ENCODE measurements at places on chromosomes 11 and 22.
A peak's percentile ranks its signal among the peaks of the same experiment; 100 is the strongest.

DNA sequence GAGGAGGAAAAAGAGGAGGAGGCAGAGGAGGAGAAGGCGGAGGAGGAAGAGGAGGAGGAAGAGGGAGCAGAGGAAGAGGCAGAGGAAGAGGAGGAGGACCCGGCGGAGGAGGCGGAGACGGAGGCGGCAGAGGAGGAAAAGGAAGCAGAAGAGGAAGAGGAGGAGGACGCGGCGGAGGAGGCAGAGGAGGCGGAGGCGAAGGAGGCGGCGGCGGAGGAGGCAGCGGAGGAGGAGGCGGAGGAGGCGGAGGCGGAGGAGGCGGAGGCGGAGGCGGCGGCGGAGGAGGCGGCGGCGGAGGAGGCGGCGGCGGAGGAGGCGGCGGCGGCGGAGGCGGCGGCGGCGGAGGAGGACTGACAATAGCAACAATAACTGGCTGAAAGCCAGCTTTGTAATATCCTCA, 616.6 kb downstream of the TBC1D22A start:
- DNase-seq = no peak

DNA sequence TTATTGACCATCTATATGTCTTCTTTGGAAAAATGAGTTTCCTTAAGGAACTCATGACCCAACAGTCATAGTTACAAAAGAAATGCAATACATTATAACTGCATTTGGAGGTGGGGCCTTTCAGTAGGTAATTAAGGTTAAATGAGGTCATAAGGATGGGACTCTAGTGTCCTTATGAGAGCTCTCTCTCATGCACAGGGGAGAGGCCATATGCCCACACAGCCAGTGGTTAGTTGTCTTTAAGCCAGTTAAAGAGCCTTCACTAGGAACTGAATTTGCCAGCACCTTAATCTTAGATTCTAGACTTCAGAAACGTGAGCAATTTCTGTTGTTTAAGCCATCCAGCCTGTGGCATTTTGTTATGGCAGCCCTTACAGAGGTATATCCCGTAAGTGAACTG, 27.3 kb downstream of the INTS4 start:
- no peak for DNase-seq

GRCh38 chr22:23581260-23581650, 1.2 kb upstream of the IGLL1 start:
- no peak for DNase-seq

GRCh38 chr11:63944987-63945386, 6.2 kb downstream of the NAA40 start:
- no peak for DNase-seq

- no peak for DNase-seq
Measured at GRCh38 chr11:32451808-32452207, 16.5 kb upstream of the WT1 start.

- DNase-seq = no peak
Measured at GRCh38 chr22:31520051-31520450, 23.7 kb downstream of the SFI1 start.

DNA sequence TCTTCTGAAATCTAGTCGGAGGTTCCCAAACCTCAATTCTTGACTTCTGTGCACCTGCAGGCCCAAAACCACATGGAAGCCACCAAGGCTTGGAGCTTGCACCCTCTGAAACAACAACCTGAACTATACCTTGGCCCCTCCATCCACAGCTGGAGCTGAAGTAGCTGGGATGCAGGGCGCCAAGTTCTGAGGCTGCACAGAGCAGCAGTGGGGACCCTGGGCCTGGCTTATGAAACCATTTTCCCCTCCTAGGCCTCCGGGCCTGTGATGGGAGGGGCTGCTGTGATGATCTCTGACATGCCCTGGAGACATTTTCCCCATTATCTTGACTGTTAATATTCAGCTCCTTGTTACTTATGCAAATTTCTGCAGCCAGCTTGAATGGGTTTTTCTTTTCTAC, 38.3 kb upstream of the MMP7 start:
- no peak for DNase-seq

- DNase-seq = no peak
Measured at GRCh38 chr11:44244639-44245310, 65.2 kb downstream of the ALX4 start.

GRCh38 chr22:26072621-26073020, 96.6 kb upstream of the SEZ6L start:
- DNase-seq = no peak

DNA sequence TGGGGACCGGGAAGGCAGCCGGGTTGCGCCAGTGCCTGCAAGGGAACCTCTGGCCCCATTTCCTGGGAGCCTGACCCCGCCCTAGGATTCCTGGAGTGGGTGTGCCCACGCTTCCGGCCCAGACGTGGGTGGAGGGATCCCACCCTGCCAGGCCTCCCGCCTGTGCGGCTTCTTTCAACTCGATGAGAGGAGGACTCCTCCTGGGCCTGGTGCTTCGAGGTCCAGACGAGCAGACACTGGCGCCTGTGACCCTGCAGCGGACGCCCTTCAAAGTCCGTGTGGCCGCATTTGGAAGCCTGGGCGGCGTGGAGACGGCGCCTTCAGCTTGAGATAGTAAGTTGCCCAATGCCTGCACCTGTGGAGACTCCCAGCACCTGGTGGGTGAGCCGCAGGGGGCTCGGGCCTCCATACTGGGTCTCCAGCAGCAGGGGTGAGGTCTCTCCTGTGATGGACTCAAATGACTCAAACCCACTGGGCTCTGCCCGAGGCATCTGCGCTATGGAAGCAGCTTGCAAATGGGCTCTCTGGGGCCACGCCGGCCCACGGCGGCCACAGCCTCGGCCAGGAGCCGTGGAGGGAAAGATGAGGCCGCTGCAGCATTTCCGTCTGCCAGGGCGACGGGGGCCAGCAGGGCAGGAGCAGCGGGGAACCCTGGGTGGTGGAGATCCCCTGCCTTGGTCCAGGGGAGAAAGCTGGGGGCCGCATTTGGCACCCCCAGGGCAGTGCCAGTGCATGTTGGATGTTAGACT, 64.3 kb upstream of the PPARA start:
- no peak for DNase-seq

GRCh38 chr22:20117633-20118299, 740 bp upstream of the TRMT2A start:
- DNase-seq = no peak

DNA sequence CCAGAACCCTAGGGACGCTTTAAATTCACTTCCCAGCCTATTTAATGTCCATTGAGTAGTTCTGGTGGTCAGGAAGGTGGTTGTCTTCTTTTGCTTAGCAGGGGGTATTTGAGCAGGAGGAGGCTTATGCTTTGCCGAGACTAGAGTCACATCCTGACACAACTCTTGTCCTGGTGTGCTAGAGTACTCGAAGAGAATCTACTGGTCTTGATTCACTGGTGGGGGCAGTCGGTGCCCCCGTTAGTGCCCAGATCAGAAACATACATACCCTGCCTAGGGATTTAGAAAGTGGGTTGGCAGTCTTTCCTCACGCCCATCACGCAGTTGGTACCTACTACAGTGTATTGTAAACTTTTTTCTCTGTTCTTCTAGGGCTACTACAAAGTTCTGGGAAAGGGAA, 2.7 kb downstream of the RPL27A start:
- DNase-seq = no peak

- DNase-seq = no peak
Measured at GRCh38 chr11:73047773-73048371, 94.2 kb downstream of the FCHSD2 start.

GRCh38 chr11:118145285-118146227, 7.1 kb downstream of the SCN4B start:
- peak; percentile 95 for DNase-seq

DNA sequence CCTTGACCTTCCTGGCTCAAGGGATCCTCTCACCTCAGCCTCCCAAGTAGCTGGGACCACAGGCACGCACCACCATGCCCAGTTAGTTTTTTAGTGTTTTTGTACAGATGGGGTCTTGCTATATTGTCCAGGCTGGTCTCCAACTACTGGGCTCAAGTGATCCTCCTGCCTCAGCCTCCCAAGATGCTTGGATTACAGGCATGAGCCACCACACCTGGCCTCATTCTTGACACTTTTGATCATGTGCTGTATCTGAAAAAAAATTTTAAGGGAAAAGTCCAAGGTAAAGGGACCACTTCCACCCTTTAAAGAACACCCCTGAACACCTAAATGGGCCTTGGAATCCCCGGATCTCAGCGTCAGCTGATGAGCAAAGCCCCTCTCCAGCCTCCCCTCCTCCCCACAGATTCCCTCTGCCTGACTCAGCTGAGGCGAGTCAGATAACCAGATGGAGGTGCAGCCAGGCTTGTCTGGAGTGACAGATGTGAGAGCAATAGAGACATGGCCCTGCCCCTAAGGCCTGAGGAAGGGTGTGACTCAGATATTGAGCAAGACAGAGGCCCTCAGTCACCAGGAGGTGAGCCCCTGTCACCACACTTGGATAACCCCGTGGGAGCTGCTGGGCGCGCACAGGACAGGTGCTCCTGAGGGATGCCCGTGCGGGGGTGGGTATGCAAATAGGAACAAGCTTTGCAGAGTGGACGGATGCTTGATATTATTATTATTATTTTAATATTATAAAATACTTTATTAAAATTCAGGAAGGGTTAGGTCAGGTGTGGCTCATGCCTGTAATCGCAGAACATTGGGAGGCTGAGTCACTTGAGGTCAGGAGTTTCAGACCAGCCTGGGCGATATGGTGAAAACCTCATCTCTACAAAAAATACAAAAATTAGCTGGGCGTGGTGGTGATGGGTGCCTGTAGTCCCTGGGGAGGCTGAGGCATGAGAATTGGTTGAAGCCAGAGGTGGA, 5.0 kb upstream of the CCDC88B start:
- DNase-seq = no peak

- DNase-seq = no peak
Measured at GRCh38 chr11:127376301-127376700, 375.7 kb upstream of the KIRREL3 start.

GRCh38 chr11:92302770-92303169, 78.2 kb downstream of the FAT3 start:
- DNase-seq = no peak

GRCh38 chr11:12205330-12205729, 94.9 kb downstream of the MICAL2 start:
- no peak for DNase-seq

DNA sequence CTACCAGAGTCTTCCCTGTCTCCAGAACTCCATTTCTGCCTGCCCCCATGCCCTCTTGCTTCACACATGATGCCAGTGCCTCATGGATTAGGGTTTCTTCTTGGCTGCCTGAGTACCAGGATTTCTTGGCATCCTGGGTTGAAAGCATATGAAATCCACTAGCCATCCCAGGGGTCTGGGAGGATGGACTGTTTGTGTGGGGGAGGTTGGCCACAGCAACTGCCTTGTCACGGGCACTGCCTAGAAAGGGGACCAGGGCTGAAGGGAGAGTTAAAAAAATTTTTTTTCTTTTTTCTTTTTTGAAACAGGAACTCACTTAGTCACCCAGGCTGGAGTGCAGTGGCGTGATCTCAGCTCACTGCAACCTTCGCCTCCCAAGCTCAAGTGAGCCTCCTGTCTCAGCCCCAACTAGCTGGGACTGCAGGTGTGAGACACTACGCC, 4.2 kb downstream of the USP35 start:
- DNase-seq = no peak

DNA sequence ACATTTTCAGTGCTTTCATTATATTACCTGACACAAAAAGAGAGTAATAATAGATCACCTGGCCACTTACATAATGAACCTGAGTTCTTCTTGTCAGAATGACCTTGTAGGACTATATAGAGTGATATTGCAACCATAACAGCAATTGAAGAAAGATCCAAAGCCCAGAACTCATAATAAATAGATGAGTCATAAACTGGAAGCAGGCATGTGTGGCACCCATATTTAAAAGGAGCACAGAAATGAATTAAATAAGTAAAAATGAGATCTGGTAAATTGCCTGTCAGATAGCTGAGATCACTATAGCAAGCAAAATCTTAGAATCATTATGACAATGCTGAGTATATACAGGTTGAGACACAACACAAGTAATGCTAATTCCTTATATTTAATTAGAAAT, 331.8 kb downstream of the AASDHPPT start:
- DNase-seq = no peak

DNA sequence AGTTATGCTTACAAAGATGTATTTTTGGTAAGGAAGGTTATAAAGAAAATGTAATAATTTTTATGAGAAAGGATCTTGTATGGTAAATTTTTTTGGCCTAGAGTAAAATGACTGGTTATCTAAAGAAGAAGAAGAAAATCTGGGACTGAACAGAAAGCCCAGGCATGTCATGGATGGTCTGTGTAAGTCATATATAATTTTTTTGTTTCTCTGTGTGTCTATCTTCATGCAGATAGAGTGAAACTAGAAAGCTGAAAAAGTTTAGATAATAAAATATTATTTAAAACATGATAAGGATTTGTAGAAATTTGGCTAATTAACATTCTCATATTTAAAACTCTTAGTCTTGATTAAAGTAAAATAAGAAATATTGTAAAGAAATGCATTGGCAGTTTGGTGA, 27.6 kb upstream of the MPEG1 start:
- no peak for DNase-seq

DNA sequence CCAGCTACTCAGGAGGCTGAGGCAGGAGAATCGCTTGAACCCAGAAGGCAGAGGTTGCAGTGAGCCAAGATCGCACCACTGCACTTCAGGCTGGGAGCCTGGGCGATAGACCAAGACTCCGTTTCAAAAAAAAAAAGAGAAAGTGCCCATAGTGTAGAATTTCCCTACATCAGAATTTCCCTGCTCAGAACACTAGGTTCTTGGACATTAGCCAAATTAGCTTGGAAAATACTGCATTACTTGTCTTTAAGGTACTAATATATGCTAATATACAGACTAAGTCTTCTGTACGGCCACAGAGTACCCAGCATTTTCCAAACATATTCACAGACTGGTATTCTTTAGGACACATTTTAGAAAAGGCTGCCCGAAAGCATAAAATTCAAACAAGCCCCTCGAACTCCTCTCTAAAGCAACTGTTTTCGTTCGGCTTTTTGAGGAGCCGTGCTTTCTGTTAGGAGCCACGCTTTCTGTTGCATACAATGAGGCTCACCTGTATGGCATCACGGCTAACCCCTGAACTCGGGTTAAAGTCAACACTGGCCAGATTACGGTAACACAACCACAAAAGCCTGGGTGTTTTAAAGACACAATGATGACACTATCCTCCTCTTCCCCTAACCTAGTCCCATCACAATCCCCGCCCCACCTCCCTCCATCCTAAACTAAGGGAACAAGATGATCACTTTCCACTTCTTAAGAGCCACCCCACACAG, 18.4 kb downstream of the TNKS1BP1 start:
- DNase-seq = no peak

DNA sequence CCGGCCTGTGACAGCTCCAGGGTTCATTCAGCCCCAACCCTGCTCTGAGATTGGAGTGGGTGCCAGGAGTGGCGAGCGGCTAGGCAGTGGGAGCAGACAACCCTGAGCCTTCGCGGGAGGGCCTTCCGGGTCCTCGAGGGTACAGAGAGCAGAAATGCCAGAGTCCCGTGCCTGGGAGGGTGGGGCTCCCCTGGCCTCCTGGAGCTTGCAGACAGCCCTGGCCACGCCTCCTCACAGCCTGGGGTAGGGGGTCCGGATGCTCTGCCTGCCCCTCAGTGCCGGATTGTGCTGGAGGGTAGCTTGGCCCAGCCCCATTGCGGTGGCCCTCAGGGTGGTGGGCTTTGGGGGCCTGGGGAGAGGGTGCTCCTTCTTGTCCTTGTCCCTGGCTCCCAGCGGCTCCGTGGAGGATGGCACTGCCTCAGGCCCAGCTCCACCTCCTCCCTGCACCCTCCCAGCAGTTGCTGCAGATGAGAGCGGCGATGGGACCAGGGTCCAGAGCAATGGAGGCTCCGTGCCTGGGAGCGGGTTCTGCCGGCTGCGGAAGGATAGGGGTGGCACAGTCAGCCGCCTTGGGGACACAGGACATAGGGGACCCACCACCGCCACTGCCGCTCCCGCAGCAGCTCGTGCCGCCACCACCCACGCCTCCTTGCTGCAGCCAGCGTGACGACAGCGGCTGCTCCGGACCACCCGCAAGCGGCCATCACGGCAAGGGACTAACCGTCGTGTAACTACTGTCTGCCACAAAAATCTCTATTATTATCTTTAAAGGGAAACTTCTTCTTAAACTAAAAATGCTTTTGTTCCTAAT, 34.9 kb upstream of the OR10G7 start:
- DNase-seq = no peak

All from HEK293T (cell line).